ENCODE measurements at places on chromosomes 6 and 20.

DNA sequence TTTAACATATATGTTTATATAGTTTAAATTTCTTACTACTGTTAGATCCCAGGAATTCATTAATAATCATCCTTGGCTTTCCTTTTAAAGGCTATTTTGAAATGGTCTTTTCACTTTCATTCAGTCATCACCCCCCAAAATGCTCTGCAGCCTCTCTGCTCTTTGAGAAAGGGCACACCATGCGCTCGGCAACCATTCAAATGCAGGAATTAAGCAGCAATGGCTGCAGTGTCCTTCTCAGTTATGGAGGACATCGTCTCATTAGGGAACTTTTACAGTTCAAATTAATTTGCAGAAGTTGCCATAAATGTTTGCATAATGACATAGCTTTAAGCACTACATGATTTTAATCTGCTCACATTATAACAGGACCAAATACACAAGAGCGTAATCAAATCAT is 6.3 kb downstream of the TUBB1 start:
- DNase-seq, result no peak

- DNase-seq, result no peak
Observed at GRCh38 chr6:75620381-75621304, 19.0 kb downstream of the SENP6 start.

GRCh38 chr6:111922454-111923297 is 49.4 kb upstream of the FYN start:
- no peak for DNase-seq

- DNase-seq, result no peak
Observed at GRCh38 chr6:106716966-106717365, 87.6 kb downstream of the QRSL1 start.

- DNase-seq, result no peak
Observed at GRCh38 chr20:7950387-7950786, 10.1 kb upstream of the HAO1 start.

- no peak for DNase-seq
Observed at GRCh38 chr20:33353013-33353402, 48.3 kb downstream of the CDK5RAP1 start.

DNA sequence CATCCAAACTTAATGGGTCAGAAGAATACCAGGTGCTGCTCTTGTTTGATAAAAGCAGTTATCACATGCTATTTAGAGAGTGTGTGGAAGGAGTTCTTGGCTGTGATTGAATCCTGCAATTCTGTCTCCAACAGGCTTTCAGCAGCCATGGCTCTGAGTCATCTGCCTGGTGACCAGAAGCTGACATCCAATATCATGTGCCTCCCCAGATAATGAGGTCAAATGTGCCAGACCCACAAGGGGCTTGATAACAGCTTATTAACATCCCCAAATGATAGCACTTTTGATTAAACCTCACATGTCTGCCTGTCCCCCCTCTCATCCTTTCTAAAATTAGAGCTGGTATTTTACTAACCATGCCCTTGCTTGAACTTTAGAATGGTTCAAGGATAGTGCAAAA is 175.7 kb upstream of the PLN start:
- no peak for DNase-seq

- DNase-seq, result no peak
Observed at GRCh38 chr20:43799150-43799711, 72.4 kb upstream of the GTSF1L start.

DNA sequence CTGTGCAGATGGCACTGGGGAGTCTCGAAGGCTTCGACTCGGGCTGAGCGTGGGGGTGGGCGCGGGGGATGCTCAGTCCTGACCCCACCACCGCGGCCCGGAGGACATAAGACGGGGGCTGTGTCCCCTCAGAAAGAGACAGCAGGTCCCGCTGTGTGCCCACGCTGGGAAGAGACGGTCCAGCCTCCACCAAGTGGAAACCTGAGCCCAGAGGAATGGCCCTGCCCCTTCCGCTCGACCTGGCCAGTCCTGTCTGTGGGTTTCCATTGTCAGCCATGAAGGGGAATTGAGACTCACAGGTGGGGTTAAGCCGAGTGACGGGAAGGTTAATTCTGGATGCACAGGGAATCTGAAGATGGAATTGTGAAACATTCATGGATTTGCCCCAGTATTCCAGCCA is 442.7 kb downstream of the PREX1 start:
- DNase-seq, result no peak

- no peak for DNase-seq
Observed at GRCh38 chr6:39050453-39051112, 2.0 kb downstream of the GLP1R start.

DNA sequence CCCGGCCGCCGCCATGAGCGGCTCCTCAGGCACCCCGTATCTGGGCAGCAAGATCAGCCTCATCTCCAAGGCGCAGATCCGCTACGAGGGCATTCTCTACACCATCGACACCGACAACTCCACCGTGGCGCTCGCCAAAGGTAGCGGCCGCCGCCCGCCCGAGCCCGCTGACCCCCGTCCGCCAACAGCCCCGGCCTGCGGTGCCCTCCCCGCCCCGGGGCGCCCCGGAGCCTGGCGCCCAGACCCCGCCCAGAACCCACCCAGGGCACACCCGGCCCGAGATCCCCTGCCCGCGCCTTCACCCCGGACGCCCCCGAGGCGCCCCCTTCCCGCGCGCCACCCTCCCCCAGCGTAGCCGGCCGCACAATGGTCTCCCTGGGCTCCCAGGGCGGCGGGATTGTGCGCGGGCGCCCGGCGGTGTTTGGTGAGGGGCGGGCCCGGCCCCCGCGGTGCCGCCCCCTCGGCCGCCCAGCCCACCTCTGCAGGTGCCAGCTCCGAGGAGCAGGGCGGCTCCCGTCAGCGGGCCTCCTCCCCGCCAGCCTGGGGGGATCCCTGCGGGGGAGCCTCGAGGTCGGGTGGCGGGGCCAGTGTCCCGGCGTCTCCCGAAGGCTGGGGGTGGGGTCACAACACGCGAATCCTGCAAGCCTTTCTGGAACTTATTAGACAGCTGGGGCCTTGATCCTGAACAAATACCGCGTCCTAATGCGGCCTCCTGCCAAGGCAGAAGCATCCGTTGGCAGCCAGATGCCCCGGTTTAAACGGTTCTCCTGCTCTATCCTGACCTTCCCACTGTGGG is 577 bp downstream of the LSM14B start:
- DNase-seq, result no peak

- no peak for DNase-seq
Observed at GRCh38 chr6:157766901-157767774, 55.9 kb upstream of the SNX9 start.

DNA sequence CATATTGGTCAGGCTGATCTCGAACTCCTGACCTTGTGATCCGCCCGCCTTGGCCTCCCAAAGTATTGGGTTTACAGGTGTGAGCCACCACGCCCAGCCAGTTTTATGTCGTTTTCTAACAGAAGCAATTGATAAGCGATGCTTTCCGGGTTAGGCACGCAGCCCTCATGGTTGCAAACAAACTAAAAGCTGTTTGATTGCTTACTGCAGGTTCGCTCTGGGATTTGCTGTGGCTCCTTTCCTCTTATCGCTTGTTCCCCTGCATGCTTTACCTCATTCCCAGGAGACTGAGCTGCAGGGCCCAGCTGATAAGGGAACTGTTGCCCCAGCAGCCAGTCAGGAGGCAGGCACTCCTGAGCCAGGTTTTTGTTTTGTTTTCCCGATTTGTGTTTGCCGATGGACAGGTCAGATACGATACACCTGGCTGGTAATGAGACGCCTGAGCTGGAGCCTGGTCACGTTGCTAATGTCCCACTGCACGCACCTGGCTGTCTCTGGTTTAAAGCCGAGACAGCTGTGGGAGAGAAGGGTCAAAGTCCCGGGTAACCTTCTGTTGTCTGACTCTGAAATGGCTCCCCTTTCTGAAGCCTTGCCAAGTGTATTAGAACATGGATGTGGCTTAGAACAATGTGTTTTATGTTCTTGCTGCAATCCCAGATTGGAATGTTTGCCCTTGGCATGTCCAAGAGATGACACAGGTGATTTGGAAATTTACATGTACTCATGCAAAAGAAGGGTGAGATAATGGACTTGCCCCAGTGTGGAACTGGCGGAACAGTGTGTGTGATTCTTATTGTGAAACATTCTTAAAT is 19.9 kb downstream of the DSP start:
- no peak for DNase-seq

- no peak for DNase-seq
Observed at GRCh38 chr6:166512567-166512966, 73.9 kb downstream of the RAMACL start.

DNA sequence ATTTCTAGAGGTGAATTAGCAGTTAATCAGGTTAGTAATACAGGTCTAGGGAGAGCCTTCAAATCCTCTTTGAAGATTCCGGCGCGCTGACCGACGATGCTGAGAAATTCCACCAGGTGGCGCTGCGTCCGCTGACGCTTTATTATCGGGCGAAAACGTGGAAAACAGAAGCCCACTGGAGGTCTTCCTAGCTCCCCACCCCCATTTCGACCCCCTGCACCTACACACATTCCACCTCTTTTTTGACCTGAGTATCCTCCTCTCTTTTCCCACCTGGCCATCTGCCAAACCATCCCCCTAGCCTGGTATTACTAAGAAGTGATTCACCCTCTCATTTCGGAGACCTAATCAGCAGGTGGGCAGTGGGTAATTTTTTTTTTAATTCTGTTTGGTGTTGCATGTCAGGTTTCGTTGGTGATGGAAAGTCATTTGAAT is 65.4 kb upstream of the RIN2 start:
- DNase-seq, result peak; percentile 16

DNA sequence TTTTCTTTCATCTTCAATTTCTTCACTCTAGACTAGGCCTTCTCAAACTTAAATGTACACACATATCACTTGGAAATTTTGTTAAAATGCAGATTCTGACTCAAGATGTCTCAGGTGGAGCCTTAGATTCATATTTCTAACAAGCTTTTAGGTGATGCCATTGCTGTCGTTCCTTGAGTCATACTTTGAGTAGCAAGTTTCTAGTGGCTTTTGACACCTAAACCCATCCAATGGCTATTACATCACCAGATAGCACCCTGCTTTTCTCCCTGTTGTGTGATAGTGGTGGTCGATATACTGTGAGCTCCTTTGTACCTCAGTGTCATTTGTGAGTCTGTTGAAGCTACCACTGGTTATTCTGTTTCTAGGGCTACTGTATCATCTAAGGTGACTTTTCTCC is 34.8 kb upstream of the BAG2 start:
- no peak for DNase-seq

DNA sequence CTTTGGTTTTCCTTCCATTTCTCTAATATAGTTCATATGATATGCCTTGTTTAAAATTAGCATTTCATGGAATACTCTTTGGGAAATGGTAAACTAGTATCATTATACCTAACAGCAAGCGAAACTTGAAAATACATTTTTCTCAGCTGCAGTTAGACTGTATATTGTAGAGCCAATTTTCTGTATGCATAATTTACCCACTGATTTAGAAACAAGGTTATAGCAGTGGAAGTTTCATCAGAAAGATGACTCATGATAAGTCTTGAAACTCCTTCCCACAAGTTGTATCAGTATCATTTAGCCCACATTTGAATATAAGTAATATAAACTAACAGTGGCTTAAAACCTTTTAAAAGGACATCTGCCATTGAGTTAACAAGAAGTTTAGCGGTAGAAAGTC is 164.8 kb upstream of the BMP5 start:
- no peak for DNase-seq

GRCh38 chr6:76250666-76251065 is 178.2 kb upstream of the IMPG1 start:
- DNase-seq, result no peak

DNA sequence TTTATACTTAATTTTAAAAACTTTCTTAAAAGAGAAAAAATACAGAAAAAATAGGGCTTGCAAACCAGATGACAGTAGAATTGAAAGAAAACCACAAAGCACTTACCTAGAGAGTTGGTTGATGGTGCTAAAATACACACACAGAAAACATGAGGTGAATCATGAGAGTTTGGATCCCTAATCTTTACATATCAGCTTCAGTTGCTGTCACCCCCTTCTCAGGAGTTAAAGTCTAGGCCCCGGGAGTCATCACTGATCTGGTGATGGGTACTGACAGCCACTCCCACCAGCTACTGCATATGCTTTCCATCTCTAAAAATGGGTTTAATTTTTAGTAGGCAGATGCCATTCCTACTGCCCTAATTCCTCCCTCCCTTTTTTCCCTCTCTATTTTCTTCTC is 16.7 kb downstream of the TSBP1 start:
- no peak for DNase-seq
